Activated CD4-positive, alpha-beta T cell treated with anti-CD3 and anti-CD28 coated beads, Interleukin-2, amount 10 ng/mL, durations not matched to agents 7 days and 5 days (primary cell): ENCODE measurements at places on chromosomes 7 and 10. TPM values are rescaled to one million over a fixed set of nuclear protein-coding genes. Genes with fewer than 3 reads are reported as not detected.

The LRRC72 gene
- not detected for total RNA-seq

The NUPR2 gene
- not detected for total RNA-seq

The SLC39A12 gene
- not detected for total RNA-seq

The SMO gene
- total RNA-seq, result not detected

DNA sequence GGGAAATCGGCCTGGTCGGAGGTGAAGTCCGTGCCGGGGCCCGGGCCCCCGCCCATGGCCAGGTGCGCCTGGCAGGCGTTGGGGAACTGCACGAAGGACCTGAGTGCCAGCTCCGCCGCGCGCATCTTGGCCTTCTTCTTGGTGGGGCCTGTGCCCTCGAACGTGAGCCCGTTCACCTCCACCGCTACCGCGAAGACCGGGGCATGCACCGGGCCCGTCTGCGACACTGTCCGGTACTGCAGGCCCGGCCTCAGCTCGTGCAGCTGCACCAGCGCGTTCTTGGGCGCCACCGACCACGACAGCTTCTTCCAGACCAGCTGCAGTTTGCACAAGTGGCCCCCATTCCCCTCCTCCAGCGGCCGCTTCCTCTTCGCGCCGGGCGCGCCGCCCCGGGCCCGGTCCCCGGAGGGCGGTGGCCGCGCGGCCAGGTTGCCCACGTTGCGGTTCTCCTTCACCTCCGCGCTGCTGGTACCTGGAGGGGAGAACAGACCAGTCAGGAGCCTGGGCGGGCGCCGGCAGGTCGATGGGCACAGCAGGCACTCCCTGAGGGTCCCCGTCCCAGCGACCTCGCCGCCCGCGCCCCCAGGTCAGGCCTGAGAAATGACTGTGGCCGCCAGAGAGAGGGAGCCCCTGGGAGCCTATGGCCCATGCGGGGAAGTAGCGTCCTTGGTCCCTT lies 307.4 kb downstream of the WDR37 start:
- H3K4me1 ChIP-seq, result peaks cover 12% of the 10 kb centered on the region
- no peaks in the 10 kb centered on the region for H3K36me3 ChIP-seq
- no peak overlapping the region for H3K27ac ChIP-seq
- peaks cover 15% of the 10 kb centered on the region for H3K27me3 ChIP-seq
